Fibroblast of lung (primary cell): ENCODE measurements at places on chromosomes 7 and 10. TPM values are rescaled to one million over a fixed set of nuclear protein-coding genes. Genes with fewer than 3 reads are reported as not detected.

DNA sequence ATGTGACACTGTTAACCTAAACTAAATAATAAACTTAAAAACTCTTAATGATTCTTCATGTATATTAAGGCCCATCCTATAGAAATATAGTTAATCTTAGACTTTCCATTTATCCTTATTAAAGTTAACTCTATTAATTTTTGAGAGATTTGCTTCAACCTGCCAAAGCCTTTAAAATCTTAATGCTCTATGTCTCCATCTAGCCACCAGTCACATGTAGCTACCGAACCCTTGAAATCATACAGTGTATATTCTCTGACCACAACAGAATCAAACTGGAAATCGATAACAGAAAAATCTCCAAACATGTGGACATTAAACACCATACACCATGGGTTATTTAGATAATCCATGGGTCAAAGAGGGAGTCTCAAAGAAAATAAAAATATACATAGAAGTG is 51.9 kb downstream of the ASZ1 start:
- DNase-seq = peak; percentile 23
- H3K27me3 ChIP-seq = no peaks in the 10 kb centered on the region
- H3K4me1 ChIP-seq = no peaks in the 10 kb centered on the region
- no peaks in the 10 kb centered on the region for H3K36me3 ChIP-seq
- H3K27ac ChIP-seq = no peak overlapping the region
- H3K4me3 ChIP-seq = no peak overlapping the region

GRCh38 chr10:43293677-43294057 is 26.8 kb upstream of the RASGEF1A start:
- no peak for DNase-seq
- H3K4me3 ChIP-seq = no peak overlapping the region
- no peak overlapping the region for H3K27ac ChIP-seq
- H3K27me3 ChIP-seq = no peaks in the 10 kb centered on the region
- no peaks in the 10 kb centered on the region for H3K4me1 ChIP-seq

GRCh38 chr10:91198781-91199180 is 21.7 kb upstream of the PCGF5 start:
- peak; percentile 94 for DNase-seq
- H3K36me3 ChIP-seq = no peaks in the 10 kb centered on the region
- H3K27ac ChIP-seq = peak overlapping the region; percentile 31
- peaks cover 5% of the 10 kb centered on the region for H3K4me1 ChIP-seq

Gene WDFY4
- total RNA-seq = under 0.01 and 0.66 TPM in 2 replicates

Gene VAX1
- not detected in 2 replicates for total RNA-seq

Gene GATA3
- not detected in 2 replicates for total RNA-seq

DNA sequence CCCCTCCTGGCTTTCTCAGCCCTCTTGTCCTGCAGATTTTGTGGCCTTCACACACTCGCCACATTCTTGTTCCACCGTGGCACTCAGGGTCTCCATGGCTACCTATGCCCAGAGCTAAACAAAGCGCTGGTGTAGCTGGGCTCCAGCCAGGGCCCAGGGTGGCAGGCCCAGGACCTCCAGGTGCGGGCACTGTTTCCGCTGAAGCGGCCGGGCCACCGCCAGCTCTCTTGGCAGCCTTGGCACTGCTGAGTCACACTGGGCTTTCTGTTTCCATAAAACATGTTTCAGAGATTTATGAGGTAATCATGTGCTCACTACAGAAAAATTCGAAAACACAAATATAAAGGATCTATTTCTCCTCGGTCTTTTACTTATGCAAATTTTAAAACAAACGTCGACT is 51.3 kb downstream of the AOC1 start:
- H3K4me3 ChIP-seq = no peak overlapping the region
- DNase-seq = peak; percentile 78
- no peaks in the 10 kb centered on the region for H3K36me3 ChIP-seq
- H3K27me3 ChIP-seq = no peaks in the 10 kb centered on the region
- peaks cover 2% of the 10 kb centered on the region for H3K4me1 ChIP-seq

- DNase-seq = no peak
- peaks cover 15% of the 10 kb centered on the region for H3K36me3 ChIP-seq
- no peak overlapping the region for H3K4me3 ChIP-seq
- peaks cover 2% of the 10 kb centered on the region for H3K4me1 ChIP-seq
- H3K27me3 ChIP-seq = no peaks in the 10 kb centered on the region
- no peak overlapping the region for H3K27ac ChIP-seq
Measured at GRCh38 chr10:67978749-67979148, 94.3 kb downstream of the SIRT1 start.

GRCh38 chr10:84317174-84317573 is 11.2 kb upstream of the CCSER2 start:
- H3K4me3 ChIP-seq = no peak overlapping the region
- no peak overlapping the region for H3K27ac ChIP-seq
- H3K27me3 ChIP-seq = no peaks in the 10 kb centered on the region
- no peaks in the 10 kb centered on the region for H3K36me3 ChIP-seq

Gene ABI1
- total RNA-seq = 20.5 and 29.4 TPM in 2 replicates

- H3K27ac ChIP-seq = no peak overlapping the region
- H3K36me3 ChIP-seq = no peaks in the 10 kb centered on the region
- H3K4me3 ChIP-seq = no peak overlapping the region
- DNase-seq = no peak
- no peaks in the 10 kb centered on the region for H3K4me1 ChIP-seq
- H3K27me3 ChIP-seq = no peaks in the 10 kb centered on the region
Measured at GRCh38 chr7:155579565-155579964, 33.2 kb upstream of the CNPY1 start.
